DMS79 (cell line): ENCODE measurements at places on chromosomes 4 and X.

GRCh38 chr4:161760008-161760407, 403.8 kb downstream of the FSTL5 start:
- no peak for DNase-seq

DNA sequence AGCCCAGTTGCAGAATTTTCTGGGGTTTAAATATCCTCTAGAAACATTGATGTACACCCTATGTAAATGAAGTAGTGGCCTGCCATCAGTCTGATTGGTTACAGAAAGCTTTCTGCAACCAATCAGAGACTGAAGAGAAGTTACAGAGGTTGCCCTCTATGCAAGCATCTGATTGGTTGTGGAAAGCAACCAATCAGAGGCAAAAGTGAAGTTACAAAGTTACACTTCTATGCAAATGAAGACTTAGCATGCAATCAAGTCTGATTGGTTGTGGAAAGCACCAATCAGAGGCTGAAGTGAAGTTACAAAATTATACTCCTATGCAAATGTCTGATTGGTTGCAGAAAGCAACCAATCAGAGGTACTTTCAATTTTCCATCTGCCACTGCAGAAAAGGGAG, 51.9 kb upstream of the USP9X start:
- DNase-seq: no peak

GRCh38 chr4:125704726-125705125, 390.0 kb downstream of the FAT4 start:
- DNase-seq: no peak

DNA sequence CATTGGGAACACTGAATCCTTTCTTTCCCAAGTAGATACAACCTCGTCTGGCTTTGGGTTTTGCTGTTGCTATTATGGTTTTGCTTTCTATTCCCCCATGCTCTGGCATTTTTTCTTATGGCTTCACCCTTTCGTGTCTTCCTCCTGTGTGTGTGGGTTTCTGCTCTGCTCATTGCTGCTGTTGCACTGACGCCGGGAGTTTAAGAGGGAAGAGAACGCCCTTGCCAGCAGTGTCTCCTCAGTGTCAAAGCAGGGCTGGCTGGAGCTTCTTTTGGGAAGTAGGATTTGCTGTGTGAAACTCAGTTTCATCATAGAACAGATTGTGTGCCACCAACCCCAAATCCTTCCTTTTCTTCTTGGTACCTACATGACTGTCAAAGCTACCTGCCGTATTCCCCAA, 63.7 kb downstream of the CLDN22 start:
- no peak for DNase-seq

- DNase-seq: no peak
These were observed 61.6 kb upstream of the STS start for GRCh38 chrX:7085879-7086278.

DNA sequence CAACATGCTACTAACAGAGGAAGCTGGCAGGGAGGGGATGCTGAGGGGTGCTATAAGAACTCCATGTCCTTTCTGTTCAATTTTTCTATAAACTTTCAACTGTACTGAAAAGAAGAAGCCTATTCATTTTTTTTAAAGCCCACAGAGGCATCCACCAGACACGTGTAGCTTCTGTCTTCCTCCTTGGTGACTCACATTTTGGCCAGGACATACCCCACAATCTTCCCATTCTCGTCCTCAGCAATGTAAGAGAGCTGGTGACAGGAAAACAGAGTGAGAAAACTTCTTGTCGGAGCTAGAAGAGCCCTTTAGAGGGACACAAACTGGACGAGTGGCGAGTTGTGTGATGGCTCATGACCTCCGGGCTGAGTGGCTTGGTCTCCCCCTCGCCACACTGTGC, 1.1 kb downstream of the NAA10 start:
- no peak for DNase-seq

DNA sequence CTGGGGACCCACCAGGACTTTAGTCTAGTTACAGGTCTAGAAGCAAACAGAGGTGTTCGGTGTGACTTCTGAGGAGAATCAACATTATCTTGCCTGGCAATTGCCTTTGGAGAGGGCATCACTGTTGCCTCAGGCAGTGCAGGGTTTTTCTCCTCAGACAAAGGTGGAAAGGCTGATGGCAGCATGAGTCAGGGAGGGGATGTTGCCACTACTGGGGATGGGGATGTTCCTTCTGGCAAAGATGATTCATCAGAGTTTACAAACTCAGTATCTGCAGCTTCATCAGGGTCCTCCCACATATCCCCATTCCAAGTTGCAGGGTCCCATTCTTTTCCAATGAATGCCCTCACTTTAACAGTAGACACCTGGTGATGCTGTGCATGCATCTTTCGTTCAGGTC, 91.3 kb upstream of the GALNTL6 start:
- no peak for DNase-seq
